ENCODE measurements at places on chromosomes 1 and 21.

- DNase-seq, result no peak
Observed at GRCh38 chr21:39649526-39649925, 36.8 kb downstream of the B3GALT5 start.

DNA sequence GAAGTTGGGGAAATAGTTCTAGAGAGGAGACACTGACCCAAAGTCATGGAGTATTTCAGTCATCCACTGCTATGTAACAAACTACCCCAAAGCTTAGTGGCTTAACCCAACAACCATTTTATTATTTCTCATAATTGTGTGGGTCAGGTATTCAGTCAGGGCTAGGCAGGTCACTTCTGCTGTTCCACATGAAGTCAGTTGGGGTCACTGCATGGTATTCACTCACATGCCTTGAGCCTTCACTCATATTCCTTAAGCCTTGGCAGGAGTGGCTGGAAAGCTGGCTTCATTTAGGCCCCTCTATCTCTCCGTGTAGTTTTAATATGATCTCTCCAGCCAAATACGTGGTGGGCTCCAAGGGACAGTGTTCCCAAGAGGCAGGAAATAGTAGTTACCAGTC is 17.5 kb upstream of the RNF11 start:
- DNase-seq, result no peak

GRCh38 chr1:19079541-19080472 is 123.3 kb upstream of the IFFO2 start:
- DNase-seq, result no peak

DNA sequence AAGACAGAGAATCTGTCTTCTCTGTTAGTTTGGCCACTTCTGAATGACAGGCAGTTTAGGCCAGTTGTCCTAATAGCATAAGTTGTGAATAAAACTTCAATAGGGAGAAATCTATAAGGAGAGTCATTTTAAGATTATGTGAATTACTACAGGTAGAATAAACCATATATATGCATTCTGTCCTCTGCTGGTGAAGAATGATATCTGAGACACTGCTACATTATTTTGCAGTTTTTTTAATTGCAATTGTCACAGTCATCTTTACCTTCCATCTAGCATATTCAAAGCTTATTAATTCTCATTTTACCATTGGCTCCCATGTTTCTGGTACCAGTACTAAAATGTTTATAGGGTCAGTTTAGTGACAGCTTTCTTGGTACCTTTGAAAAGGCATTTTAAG is 519.6 kb upstream of the DEPDC1 start:
- no peak for DNase-seq

- DNase-seq, result no peak
Observed at GRCh38 chr1:213414911-213415310, 363.9 kb downstream of the RPS6KC1 start.
